Cortex of kidney (tissue), 1 donor: ENCODE measurements at places on chromosomes 6 and 20.

DNA sequence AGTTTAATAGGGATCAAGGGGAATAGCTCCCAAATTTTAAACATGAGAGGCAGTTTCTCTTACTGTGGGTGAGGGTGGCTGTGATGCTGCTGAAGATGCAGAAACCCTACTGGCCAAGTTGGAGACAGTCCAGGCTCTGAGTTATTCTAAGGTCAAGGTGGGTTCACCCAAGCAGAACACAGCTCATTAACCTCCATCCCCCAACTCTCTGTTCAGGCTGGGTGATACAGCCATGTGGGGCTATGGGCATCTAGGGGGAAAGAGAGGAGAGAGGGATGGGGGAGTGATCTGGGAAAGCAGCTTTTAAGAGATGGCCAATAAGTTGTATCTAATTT, 18.9 kb upstream of the TRAM2 start:
- no peak for DNase-seq

DNA sequence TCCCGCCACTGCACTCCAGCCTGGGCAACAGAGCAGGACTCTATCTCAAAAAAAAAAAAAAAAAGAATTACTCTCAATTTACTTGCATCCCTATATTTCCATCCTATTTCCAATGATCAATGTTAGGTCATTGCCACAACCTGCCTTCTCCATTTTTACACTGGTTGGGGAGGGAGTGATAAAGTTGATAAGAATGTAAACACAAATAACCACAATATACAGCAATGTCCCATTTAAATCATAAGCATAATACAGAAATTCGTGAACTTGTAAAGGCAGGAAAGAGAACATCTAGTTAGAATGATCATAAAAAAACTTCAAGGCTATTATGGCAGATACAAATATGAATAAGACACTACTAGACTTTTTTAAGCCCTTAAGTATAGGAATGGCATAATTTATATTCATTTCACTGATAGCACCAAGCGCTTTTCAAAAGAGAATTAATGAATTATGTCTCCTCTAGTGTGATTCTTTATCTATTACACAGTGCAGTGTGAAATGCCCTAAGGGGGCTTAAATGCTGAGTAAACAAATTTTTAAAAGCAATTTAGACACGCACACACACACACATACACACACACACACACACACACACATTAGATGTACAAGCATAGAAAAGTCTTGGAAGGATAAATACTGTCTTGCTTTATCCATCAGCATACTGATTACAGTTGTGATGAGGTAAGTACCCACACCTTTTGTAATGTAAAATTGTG, 33.5 kb upstream of the RAB23 start:
- no peak for DNase-seq

GRCh38 chr6:112636650-112637262, 289.6 kb downstream of the RFPL4B start:
- no peak for DNase-seq

GRCh38 chr6:54473328-54473727, 165.1 kb downstream of the TINAG start:
- no peak for DNase-seq

- DNase-seq: no peak
Observed at GRCh38 chr20:11195169-11195568, 521.4 kb upstream of the JAG1 start.

- no peak for DNase-seq
Observed at GRCh38 chr6:23414051-23414445, 712.0 kb upstream of the NRSN1 start.

GRCh38 chr20:47547034-47547387, 45.3 kb downstream of the NCOA3 start:
- DNase-seq: no peak

GRCh38 chr6:129454488-129454887, 255.5 kb downstream of the ARHGAP18 start:
- no peak for DNase-seq

GRCh38 chr6:1761477-1761877, 151.8 kb downstream of the FOXC1 start:
- DNase-seq: no peak

- no peak for DNase-seq
Observed at GRCh38 chr20:35342154-35342769, 50.0 kb upstream of the FAM83C start.

- DNase-seq: no peak
Observed at GRCh38 chr20:16129411-16129810, 443.8 kb downstream of the KIF16B start.

- no peak for DNase-seq
Observed at GRCh38 chr6:25457516-25457915, 178.3 kb downstream of the CARMIL1 start.

GRCh38 chr6:122694602-122695001, 84.4 kb downstream of the PKIB start:
- no peak for DNase-seq
